Stimulated activated CD8-positive, alpha-beta memory T cell treated with anti-CD3 and anti-CD28 coated beads, Interleukin-4, amount 100 ng/mL, for 1 hour (primary cell): ENCODE measurements at places on chromosomes 3 and 15.
A peak's percentile ranks its signal among the peaks of the same experiment; 100 is the strongest.

- no peak for DNase-seq
Measured at GRCh38 chr3:178231645-178232044, 304.6 kb upstream of the KCNMB2 start.

DNA sequence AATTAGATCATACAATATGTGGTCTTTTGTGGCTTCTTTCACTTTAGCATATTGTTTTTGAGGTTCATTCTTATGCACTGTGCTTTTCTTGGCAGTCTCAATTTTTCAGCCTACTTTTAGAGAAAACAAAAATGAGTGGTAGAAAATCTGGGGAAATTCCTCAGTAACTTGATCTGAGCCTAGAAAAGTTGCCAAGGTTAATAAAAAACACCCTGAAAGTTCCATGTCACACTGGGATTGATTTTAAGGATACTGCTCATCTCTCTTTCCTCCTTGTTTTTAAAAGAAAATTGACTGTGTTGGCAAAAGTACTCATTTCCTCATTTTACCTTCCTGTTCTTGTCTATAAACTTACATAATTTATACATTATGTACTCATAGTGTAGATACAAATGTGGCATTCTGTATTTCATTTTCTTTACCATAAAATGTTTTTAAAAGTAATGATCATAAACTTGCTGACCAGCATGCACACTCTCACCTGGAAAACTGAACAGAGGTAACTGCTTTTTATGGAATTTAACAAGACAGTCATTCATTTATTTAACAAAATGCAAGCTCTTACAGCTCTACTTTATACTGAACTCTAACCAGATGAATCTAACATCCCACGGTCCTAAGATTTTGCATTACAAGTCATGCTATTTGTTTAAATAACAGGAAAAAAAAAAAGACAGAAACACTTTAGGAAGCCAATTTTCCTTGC, 28.6 kb upstream of the SH3BP5 start:
- no peak for DNase-seq

DNA sequence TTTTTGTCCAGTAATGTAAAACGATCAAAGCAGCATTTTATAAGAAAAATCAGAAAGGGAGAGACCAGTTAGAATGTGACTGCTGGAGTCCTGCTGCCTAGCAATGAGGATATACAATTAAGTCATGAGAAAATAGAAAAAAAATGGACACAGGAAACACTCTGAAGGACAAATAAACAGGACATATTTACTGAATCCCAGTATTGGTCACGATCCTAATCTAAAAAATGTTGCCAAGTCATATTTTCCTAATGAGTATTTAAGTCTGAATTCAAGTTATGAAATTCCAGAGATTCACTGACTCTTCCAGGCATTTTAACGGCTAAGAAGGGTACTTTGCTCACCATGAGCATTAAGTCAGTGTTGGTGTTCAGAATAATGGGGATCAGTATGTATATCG, 154.3 kb upstream of the CCDC54 start:
- no peak for DNase-seq

DNA sequence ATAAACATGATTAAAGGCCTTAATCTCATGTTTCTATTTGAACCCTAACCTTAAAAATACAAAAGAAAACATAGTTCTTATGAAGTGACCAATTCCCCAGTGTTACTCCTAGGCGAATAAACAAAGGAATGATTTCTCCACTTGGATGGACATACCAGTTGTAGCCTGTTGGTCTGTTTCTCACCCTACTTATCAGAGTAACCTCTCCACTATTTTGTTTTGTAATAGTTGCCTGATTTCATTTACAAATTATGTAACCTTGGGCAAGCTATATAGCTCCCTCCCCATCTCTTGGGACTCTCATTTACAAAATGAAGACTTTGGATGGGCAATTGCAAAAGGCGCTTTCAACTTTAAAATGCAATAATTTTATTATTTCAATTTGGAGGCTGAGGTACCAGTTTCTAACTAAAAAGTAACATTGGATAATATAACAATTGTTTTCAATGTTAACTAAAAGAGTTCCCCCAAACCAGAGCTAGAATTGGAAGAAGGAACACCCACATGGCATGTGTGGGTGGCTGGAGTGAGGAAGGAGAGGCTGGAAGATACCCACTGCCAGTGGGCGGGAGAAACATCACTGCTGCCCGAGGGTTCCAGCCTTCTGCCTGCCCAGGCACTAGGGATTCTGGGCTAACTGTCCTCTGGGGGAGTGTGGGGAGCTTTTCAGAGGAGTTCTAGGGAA, 74.2 kb downstream of the RFTN1 start:
- DNase-seq = no peak

- no peak for DNase-seq
Measured at GRCh38 chr3:9248522-9249271, 749 bp downstream of the SRGAP3 start.

- DNase-seq = no peak
Measured at GRCh38 chr3:189123595-189124387, 48.0 kb upstream of the TPRG1 start.

DNA sequence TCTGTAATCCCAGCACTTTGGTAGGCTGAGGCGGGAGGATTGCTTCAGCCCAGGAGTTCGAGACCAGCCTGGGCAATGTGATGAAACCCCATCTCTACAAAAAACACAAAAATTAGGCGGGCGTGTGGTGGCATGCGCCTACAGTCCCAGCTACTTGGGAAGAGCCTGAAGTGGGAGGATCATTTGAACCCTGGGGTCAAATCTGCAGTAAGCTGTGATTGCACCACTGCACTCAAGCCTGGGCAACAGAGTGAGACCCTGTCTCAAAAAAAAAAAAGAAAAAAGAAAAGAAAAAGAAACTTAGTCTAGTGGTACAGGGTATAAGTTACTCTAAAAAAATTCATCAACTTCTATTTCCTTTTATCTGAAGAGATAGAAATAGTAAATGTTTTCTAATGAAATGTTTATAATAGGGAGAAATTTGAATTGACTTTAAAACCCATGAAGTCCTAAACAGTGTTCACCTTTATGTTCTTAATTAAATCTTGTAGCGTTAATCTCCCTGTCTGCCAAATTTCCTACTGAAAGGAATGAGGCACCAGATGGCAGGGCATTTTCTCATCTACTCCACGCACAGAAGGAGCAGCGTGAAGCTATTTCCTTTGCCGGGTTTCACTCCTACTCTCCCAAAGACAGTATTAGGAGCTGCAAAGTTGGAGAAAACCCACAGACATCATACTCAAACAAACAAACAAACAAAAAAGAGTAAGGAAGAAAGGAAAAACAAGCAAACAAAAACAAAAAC, 1.9 kb downstream of the PCLAF start:
- no peak for DNase-seq

DNA sequence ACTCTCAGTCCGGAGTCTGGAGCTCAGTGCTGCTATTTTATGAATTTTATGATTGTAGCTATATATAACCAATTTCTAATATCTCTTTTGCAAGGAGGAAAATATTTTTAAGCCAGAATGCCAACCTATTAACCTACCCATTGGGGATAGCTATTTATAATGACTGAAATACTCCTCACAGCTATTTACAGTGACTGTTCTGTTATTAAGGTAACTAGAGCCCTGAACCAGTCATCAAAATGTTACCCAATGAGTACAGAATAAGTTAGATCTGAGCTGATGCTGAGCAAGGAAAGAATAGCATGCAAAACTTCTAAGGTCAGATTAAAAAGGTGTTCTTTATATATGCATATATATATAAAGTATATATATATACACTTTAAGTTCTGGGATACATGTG, 79.6 kb upstream of the PPP2R3A start:
- no peak for DNase-seq

GRCh38 chr3:100637197-100637631, 27.8 kb downstream of the ADGRG7 start:
- DNase-seq = no peak

DNA sequence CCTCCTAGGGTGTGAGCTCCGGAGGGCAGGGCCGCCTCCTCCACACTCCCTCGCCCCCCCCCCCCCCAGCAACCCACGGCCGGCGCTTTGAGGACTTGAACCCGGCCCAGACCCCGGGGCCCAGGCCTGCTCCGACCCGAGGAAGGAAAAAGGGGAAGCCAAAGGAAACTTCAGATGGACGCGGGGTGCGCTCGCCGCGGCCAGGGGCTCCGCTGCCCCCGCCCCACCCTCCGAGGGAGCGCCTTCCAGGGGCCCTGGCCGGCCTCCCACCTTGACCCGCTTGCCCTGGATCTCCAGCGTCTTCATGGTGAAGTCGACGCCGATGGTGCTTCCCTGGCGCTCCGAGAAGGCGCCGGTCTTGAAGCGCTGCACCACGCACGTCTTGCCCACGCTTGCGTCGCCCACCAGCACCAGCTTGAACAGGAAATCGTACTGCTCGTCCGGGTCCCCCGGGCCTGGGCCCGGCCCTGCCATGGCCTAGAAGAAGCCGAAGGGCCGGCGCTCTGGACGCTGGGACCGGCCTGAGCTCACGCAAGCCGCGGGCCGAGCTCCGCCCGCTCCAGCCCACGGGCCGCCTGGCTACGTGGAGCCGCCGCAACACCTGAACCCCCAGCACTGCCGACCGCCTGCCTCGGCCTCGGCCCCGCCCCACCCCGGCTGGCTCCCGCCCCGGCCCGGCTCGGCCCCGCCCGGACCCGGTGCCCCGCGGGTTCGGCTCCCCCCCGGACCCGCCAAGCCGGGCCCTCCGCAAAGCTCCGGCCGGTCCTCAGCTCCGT, 400 bp downstream of the RAB43 start:
- no peak for DNase-seq

- no peak for DNase-seq
Measured at GRCh38 chr3:193865896-193866480, 270.0 kb upstream of the HES1 start.

DNA sequence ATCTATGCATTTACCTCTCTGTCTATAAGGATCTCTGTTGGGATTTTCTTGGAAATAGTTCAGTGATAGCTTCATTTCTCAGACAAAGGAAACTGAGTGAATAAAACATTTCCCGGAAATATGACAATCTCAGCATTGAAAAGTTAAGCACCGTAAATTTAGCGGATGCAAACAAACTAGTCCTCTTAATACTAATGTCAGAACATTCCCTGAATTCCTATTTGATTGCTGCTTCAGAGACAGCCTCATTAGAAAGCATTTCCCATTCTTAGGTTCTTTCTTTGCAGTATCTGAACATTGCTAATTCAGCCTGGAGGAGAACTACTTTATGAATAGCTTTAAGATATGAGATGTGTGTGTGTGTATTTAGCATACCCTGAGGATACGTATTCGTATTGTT, 101.3 kb downstream of the NR2F2 start:
- no peak for DNase-seq

GRCh38 chr3:18008706-18009368, 266.4 kb upstream of the TBC1D5 start:
- DNase-seq = no peak

DNA sequence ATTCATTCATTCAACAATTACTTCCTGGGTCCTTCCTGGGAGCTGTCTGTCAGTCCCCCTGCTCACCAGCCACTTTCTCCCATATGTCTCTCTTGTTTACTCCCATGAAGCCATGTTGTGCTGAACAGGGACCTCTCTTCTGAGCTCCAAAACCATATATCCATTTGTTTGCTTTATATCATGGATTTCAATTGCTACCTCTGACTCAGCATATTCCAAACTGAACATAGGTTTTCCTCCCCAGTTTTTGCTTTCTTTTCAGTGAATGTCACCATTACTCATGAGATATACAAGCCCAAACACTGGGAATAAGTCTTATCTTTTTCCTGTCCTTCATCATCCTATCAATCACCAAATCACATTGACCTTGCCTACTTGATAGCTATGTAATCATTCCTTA, 152.5 kb upstream of the P2RY1 start:
- no peak for DNase-seq

DNA sequence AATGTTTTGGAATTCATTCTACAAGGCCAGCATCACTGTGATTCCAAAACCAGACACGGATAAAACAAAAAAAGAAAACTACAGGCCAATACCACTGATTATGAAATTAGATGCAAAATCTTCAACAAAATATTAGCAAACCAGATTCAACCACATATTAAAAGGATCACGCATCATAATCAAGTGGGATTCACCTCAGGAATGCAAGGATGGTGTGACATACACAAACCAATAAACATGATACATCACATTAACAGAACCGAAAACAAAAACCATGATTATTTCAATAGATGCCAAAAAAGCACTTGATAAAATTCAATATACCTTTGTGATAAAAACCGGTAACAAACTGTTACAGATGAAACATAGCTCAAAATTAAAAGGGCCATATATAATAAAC, 48.9 kb downstream of the DLG1 start:
- DNase-seq = no peak

DNA sequence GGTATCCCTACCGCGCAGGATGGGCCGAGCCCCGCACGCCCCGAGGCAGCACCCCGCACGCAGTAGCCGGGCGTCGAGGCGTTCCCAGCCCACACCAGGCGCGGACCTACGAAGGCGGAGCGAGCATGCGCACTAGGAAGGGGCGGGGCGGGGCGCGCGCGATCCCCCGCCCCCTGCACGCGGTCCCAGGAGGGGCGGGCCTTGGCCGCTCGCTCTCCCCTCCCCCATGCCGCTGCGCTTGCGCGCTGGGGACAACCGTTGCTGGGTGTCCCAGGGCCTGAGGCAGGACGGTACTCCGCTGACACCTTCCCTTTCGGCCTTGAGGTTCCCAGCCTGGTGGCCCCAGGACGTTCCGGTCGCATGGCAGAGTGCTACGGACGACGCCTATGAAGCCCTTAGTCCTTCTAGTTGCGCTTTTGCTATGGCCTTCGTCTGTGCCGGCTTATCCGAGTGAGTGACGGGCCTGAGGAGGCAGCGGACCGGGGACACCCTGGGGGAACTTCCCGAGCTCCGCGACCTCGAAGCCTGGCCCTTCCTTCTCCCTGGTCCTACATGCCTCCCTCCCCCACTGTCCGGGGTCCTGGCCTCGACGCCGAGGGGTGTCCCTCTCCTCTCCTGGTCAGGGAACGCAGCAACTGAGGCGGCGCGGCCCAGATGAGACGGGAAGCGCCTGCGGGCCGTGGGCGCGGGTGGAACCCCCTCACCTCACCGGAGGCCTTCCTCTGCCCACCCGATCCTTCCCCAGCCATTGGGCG, at the start of gene SPESP1:
Gene SPESP1, plus strand, starts transcription at position 258 of the 755 bp plus-strand sequence. Its CDS starts 129 bp downstream, at position 387.
- DNase-seq = peak; percentile 28

- DNase-seq = no peak
Measured at GRCh38 chr3:128681369-128681829, 30.8 kb upstream of the RPN1 start.

DNA sequence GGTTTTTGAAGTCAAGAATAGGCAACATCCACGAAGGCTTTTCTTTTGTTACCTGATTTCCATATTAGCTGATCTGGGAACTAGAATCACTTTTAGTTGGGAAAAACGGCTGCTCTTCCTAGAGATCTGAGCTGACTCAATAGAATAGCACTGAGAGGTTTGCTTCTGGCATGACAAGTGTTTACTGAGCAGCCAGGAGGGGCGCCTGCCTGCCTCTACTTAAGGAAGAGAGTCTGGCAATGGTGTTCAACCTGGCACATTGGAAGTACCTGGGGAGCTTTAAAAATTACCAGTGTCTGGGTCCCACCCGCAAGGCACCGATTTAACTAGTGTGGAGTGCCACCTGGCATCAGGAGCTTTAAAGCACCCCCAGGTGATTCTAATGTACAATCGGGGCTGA, 34.4 kb downstream of the FAM43A start:
- DNase-seq = no peak
